ENCODE measurements at places on chromosomes 3 and 15. TPM values are rescaled to one million over a fixed set of nuclear protein-coding genes. Genes with fewer than 3 reads are reported as not detected.

The NTRK3 gene
- total RNA-seq, result not detected

GRCh38 chr3:54069961-54070360 lies 52.4 kb upstream of the CACNA2D3 start:
- no peak for DNase-seq

- no peak for DNase-seq
These were observed 12.5 kb downstream of the TRIM59 start for GRCh38 chr3:160437083-160437455.

DNA sequence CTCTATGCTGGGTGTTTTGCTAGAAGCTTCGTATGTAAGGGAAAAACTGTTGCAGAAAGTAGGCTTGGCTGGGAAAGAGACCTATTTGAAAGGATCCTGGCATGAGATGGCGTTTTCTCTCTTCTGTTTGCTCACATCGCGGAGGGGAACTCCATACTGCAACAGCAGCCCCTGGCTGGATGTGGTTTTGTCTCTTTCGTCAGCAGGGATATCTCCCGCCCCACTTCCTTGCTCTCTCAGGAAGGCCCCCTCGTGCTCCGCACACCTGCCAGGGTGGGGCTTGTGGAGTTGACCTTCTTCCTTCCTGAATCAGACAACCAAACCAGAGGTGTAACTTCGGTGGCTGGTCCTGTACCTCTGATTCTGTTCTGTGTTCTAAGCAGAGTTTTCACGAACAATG lies 26.4 kb upstream of the MYZAP start:
- DNase-seq, result peak; percentile 35

The GOLGA6L7 gene
- not detected for total RNA-seq

DNA sequence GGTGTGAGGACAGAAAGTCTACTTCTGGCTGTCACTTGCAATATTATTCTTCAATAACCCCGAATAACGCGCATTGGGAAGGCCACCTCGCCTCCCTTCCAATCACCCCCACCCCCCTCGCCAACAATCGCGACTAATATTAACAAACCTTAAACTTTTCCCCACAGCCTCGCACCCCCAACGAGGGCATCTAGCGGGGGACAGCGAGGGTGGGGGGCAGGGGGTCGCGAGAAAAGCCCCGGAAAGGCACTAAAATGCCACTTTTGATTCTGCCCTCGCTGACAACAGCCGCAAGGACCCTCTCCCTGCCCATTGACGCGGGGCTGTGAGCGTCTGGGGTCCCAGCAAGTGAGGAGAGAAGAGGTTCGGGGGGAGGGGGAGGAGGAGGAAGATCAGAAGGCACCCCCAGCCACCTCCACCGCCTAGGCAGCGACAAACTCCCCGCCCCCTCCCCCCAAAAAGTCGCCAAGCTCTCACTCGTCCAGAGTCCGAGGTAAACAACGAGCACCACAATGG lies 868 bp downstream of the SATB1 start:
- no peak for DNase-seq

- peak; percentile 16 for DNase-seq
These were observed 77.1 kb downstream of the WDR76 start for GRCh38 chr15:43903864-43904290.

DNA sequence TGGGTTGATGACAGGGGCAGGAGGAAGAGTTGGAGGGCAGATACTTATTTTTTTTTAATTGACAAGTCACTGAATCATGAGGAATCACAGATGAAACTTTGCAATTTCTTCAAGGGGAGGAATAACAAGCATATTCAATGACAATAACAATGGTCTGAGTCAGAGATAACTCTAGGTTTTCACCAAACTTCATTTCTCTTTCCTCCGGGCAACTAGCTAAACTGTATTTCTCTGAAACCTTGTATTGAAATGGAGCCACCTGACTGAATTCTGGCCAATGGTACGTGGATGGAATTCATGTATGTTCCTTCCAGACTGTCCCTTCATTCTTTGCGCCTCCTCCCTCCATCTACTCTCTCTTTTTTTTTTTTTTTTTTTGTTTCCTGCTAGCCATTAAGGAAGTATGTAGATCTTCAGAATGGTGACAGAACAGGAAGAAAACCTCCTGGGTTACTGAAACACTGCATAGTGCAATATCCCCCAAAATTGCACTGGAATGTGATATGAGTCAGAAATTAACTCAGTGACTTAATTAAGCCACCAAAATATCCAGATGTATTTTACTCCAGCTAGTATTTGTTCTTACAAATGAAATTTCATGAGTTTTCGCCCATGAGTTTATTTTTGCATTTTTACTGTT lies 495.4 kb downstream of the OTOL1 start:
- no peak for DNase-seq

- DNase-seq, result no peak
These were observed 55.8 kb downstream of the GUCA1C start for GRCh38 chr3:108897883-108898282.

GRCh38 chr3:128278761-128279600 lies 125.7 kb downstream of the EEFSEC start:
- no peak for DNase-seq

The CLDN1 gene
- total RNA-seq, result not detected

The BCHE gene
- total RNA-seq, result not detected

DNA sequence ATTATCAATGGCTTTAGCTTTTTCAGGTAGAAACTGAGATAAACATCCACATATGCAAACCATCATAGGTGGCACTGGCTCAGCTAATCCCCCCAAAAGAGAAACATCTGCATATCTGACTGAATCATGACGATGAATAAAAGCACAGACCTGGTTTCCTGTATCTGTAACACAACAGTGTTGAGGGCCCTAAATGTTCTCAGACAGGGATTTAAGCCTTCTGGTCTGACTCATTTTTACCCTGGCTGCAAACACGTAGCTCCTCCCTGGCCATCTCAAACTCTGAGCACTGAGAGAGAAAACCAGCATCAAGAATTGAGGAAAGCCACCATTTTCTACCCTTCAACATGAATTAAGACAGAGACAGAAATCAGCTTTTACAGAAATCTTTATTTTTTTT lies 35.2 kb downstream of the GLB1 start:
- no peak for DNase-seq

DNA sequence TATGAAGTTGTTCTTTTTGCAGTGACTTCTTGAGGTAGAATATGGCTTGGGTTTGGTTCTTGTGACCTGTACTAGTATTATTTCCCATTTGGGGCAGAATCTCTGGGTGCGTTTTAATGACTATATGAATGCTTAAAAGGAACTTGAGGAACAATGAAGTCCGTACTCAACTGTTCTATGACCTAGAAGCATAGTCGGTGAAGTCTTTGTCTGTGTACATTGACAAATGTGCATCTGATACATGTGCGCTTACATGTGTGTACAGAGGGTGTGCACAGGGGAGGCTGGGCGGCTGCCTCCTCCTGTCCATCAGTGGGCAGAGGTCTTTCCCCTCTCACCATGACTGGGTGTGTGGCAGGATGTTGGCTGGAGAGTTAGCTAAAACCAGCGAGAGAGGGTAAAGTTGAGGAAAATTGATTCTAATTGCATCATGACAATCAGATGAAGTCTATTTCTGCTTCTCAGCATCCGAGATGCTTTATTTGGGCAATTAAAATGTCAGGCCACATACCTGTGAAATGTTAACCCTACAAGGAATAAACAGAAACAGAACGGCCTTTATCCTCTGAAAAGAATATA lies 1.0 kb upstream of the NR2F2 start:
- DNase-seq, result no peak

DNA sequence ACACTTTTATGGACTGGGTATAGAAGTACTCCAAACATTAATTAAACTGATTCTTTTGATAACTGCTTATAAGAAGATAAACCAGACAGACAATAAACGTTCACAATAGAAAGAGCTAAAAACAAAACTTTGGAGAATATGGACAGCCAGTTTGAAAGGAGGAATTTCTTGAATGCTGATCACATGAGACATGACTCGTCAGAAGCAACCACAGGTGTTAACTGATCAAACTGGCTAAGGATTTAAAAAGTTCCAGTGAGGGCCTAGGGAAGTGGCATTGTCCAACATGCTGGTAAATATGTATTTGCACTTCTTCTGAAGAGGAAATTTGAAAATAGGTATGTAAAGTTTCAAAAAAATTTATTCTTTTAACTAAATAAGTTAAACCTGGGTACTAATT lies 29.4 kb upstream of the AP3B2 start:
- no peak for DNase-seq

DNA sequence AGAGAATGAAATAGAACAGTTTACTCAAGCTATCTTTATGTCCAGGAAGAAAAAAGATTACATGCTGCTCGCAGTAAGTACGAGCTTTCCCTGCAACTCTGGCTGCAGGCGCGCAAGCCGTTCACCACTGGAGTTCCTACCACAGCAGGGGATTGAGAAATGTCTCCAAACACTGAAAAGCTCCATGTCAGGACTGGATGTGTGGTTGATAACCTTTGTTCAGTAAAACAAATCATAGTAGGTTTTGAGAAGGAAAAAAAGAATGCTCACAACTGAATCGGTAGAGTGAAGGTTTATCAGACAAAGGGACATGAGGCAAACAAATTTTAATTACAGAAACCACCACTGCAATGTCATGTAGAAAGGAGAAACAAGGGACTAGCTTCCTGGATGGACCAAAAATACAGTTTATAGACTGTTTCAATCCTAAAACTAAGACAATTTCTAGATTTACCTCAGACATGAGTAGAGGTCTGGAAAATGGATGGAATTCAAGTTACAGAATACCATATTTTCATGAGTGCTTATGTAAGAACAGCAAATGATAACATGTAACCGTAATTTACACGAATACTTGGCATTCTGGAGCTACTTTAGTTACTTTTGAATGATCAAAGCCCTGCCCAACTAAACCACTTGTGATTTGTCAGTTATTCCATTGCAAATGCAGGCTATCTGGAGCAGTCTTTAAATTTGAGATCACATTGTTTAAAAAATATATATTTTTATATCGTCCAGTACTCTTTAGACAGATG lies 471.1 kb downstream of the SHQ1 start:
- no peak for DNase-seq

The SLC25A38 gene
- total RNA-seq, result 55.4 TPM

All from T-helper 17 cell (primary cell).